ENCODE measurements at places on chromosomes 6 and 20.
A peak's percentile ranks its signal among the peaks of the same experiment; 100 is the strongest.

GRCh38 chr6:113645576-113645970 is 211.6 kb upstream of the MARCKS start:
- H3K27ac ChIP-seq = no peak overlapping the region
- H3K36me3 ChIP-seq = no peaks in the 10 kb centered on the region
- H3K4me1 ChIP-seq = peaks cover 43% of the 10 kb centered on the region

- H3K4me1 ChIP-seq = peaks cover 73% of the 10 kb centered on the region
- no peaks in the 10 kb centered on the region for H3K36me3 ChIP-seq
- H3K27ac ChIP-seq = peak overlapping the region; percentile 47
- no peak for DNase-seq
Observed at GRCh38 chr6:37623666-37624065, 74.0 kb downstream of the MDGA1 start.

DNA sequence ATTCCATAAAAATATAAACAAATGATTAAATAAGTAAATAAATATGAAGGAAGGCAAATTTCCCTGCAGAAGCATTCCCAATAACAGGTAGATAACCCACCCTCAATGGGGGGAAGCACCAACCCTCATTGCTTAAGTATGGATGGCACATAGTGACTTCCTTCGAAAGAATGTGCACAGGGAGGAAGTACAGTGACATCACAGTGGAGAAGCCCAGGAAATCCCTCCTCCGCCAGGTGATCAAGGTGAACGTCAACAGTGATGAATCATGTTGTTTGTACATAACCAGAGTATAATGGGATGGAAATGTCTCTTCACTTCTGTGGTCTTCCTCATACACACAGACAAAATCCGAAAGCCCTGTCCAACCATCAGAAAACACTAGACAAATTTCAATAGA is 267.9 kb downstream of the THBS2 start:
- no peaks in the 10 kb centered on the region for H3K27me3 ChIP-seq
- H3K4me1 ChIP-seq = no peaks in the 10 kb centered on the region
- no peak overlapping the region for H3K27ac ChIP-seq
- H3K4me3 ChIP-seq = no peak overlapping the region

DNA sequence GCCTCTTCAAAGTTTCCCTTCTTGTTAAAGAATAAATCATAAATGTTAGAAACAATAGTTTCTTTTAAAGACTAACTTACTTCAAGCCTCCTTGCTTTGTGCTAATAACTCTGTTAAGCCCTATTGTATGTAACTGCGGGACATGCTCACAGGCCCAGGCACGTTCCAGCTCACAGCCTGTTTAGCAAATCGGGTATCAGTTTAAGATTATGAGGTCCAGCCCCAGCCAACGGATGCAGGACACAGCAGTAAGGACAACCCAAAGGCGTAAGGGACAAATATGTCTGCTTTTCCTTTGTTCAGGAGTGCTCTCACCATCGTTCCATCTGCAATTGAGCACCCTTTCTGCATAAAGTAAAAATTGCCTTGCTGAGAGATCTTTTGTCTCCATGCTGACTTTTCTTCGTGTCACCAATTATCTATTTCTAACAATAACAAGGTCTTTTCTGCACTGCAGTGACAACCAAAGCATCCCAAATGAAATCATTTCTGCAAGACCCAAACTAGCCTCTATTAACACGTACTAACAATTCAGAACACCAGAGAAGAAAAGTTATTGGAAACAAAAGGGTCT is 1.4 kb downstream of the C6orf52 start:
- H3K36me3 ChIP-seq = peaks cover 21% of the 10 kb centered on the region
- peak overlapping the region; percentile 89 for H3K4me3 ChIP-seq
- DNase-seq = no peak
- no peaks in the 10 kb centered on the region for H3K27me3 ChIP-seq
- peaks cover 34% of the 10 kb centered on the region for H3K4me1 ChIP-seq

- no peak overlapping the region for H3K4me3 ChIP-seq
- H3K27ac ChIP-seq = peak overlapping the region; percentile 9
- H3K4me1 ChIP-seq = peaks cover 29% of the 10 kb centered on the region
- peaks cover 5% of the 10 kb centered on the region for H3K36me3 ChIP-seq
- H3K27me3 ChIP-seq = peaks cover 5% of the 10 kb centered on the region
Observed at GRCh38 chr6:27772261-27773001, 139.8 kb downstream of the OR2B2 start.

DNA sequence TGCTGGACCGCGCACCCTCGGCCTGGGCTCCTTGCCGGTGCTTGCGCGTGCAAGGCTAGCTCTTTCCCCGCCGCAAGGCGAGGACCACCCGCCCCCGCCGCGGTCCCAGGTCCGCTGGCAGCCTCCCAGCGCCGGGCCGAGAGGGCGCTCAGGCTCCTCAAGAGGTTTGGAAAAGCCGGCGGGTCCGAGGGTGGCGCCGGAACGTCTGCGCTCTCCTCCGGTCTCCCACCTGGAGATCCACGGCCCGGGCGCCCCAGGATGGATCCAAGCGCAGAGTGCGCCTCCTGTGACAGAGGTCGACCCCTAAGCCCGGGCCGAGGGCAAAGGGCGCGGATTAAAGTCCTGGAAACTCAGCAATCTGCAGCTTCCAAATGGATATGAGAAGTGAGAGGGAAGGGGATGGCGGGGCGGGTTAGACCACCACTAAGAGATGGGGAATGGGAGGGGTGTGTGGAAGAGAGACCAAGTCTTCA is 575 bp upstream of the MICAL1 start:
- peak overlapping the region; percentile 81 for H3K4me3 ChIP-seq
- peaks cover 24% of the 10 kb centered on the region for H3K36me3 ChIP-seq
- H3K4me1 ChIP-seq = peaks cover 77% of the 10 kb centered on the region
- H3K27ac ChIP-seq = peak overlapping the region; percentile 88
- DNase-seq = no peak

- peaks cover 6% of the 10 kb centered on the region for H3K4me1 ChIP-seq
- H3K27me3 ChIP-seq = no peaks in the 10 kb centered on the region
- no peak overlapping the region for H3K27ac ChIP-seq
- no peak overlapping the region for H3K4me3 ChIP-seq
Observed at GRCh38 chr6:134936476-134936875, 13.4 kb downstream of the ALDH8A1 start.

- no peak overlapping the region for H3K27ac ChIP-seq
- DNase-seq = no peak
- H3K36me3 ChIP-seq = no peaks in the 10 kb centered on the region
- H3K27me3 ChIP-seq = peaks cover 17% of the 10 kb centered on the region
- no peak overlapping the region for H3K4me3 ChIP-seq
- no peaks in the 10 kb centered on the region for H3K4me1 ChIP-seq
Observed at GRCh38 chr20:20897145-20897544, 184.7 kb upstream of the RALGAPA2 start.

DNA sequence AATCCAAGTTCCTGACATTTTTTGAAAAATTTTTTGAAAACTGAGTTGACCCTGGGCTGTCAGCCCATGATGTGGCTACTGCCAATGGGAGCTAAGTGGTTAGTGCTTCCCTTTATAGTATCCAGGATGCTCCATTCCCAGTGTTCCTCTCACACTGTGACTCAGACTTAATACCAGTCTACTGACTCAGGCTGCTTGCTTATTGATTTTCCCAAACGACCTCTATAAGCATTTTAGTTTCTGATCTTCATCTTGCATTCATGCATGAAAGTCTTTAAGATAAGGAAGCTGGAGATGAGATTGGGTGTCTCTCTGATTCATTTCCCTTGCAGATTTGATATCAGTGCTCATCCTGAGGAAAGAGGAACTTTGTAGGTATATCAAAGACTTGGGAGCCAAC is 560.0 kb downstream of the TBC1D32 start:
- H3K36me3 ChIP-seq = no peaks in the 10 kb centered on the region
- H3K27ac ChIP-seq = no peak overlapping the region
- no peak for DNase-seq
- H3K4me3 ChIP-seq = no peak overlapping the region

GRCh38 chr6:138824482-138825144 is 28.7 kb downstream of the ECT2L start:
- peaks cover 17% of the 10 kb centered on the region for H3K4me1 ChIP-seq
- no peaks in the 10 kb centered on the region for H3K27me3 ChIP-seq
- H3K27ac ChIP-seq = no peak overlapping the region
- no peak for DNase-seq
- H3K36me3 ChIP-seq = no peaks in the 10 kb centered on the region

GRCh38 chr6:47363736-47364135 is 54.0 kb upstream of the TNFRSF21 start:
- H3K36me3 ChIP-seq = no peaks in the 10 kb centered on the region
- no peak overlapping the region for H3K4me3 ChIP-seq
- no peak overlapping the region for H3K27ac ChIP-seq
- H3K27me3 ChIP-seq = no peaks in the 10 kb centered on the region
- DNase-seq = no peak

- no peaks in the 10 kb centered on the region for H3K36me3 ChIP-seq
- H3K4me3 ChIP-seq = no peak overlapping the region
- H3K4me1 ChIP-seq = peaks cover 2% of the 10 kb centered on the region
- no peak overlapping the region for H3K27ac ChIP-seq
- DNase-seq = no peak
Observed at GRCh38 chr6:6699741-6700367, 111.3 kb downstream of the LY86 start.

GRCh38 chr6:106527979-106528378 is 101.3 kb downstream of the RTN4IP1 start:
- H3K27ac ChIP-seq = peak overlapping the region; percentile 42
- peaks cover 4% of the 10 kb centered on the region for H3K36me3 ChIP-seq
- H3K27me3 ChIP-seq = no peaks in the 10 kb centered on the region

DNA sequence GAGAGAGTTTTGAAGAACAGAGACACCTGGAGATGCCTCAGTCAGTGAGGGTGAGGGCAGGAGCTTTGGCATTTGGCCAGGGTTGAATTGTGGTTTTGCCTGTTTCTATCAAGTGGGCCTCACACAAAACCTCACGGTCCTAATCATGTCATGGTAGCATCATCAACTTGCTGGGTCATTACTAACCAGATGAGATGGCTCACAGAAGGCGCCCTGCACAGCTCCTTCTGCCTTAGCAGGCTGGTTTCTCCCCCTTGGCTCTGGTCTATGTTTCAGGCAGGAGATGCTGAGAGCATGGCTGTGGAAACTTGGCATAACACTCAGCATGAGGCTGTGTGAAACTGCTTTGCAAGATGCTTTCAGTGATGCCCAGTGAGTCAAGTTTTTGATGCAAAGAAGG is 99.3 kb downstream of the LRRC1 start:
- no peaks in the 10 kb centered on the region for H3K27me3 ChIP-seq
- no peaks in the 10 kb centered on the region for H3K4me1 ChIP-seq
- no peak overlapping the region for H3K27ac ChIP-seq
- DNase-seq = peak; percentile 17

DNA sequence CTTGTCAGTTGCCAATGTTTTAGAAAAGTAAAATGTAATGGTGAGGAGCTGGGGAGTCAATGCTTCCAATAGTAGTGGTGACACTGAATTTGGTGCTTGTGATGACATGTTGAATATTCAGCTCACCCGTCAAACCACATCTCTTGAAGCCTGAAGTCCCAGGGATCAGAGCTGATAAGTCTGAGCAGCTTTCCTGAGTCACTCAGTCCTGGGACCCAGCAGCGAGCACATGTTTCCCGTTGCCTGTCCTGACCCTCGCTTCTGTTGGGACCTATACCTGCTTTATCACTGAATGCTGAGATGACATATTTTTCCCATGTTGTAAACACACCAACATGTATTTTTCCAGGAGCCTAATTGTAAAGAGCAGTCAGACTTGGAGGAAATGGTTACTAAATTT is 693.6 kb downstream of the QKI start:
- peaks cover 2% of the 10 kb centered on the region for H3K4me1 ChIP-seq
- H3K27me3 ChIP-seq = peaks cover 30% of the 10 kb centered on the region
- H3K27ac ChIP-seq = no peak overlapping the region
- H3K4me3 ChIP-seq = no peak overlapping the region
- no peak for DNase-seq
- no peaks in the 10 kb centered on the region for H3K36me3 ChIP-seq

- no peak for DNase-seq
- no peak overlapping the region for H3K27ac ChIP-seq
- no peaks in the 10 kb centered on the region for H3K36me3 ChIP-seq
Observed at GRCh38 chr20:7389216-7389615, 551.0 kb downstream of the HAO1 start.

DNA sequence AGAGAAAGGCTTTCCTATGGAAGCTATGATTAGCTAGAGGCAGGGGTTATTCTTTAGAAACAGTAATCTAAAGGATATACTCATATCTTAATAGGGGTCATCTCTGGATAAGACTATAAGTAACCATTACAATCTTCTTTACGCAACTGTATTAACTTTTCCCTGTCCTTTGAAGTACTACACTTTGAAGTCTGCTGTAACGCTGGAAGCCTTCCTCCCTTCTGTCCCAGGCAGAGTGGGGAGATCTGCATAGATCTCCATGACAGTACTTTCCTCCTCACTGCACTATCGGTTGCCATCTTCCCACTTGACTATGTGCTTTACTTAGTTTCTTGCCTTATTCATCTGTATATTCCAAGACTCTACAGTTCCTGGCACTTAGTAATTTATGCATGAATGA is 20.1 kb downstream of the SLC35B3 start:
- no peak overlapping the region for H3K27ac ChIP-seq
- no peak for DNase-seq
- no peaks in the 10 kb centered on the region for H3K4me1 ChIP-seq
- no peak overlapping the region for H3K4me3 ChIP-seq
- peaks cover 19% of the 10 kb centered on the region for H3K36me3 ChIP-seq
- no peaks in the 10 kb centered on the region for H3K27me3 ChIP-seq

DNA sequence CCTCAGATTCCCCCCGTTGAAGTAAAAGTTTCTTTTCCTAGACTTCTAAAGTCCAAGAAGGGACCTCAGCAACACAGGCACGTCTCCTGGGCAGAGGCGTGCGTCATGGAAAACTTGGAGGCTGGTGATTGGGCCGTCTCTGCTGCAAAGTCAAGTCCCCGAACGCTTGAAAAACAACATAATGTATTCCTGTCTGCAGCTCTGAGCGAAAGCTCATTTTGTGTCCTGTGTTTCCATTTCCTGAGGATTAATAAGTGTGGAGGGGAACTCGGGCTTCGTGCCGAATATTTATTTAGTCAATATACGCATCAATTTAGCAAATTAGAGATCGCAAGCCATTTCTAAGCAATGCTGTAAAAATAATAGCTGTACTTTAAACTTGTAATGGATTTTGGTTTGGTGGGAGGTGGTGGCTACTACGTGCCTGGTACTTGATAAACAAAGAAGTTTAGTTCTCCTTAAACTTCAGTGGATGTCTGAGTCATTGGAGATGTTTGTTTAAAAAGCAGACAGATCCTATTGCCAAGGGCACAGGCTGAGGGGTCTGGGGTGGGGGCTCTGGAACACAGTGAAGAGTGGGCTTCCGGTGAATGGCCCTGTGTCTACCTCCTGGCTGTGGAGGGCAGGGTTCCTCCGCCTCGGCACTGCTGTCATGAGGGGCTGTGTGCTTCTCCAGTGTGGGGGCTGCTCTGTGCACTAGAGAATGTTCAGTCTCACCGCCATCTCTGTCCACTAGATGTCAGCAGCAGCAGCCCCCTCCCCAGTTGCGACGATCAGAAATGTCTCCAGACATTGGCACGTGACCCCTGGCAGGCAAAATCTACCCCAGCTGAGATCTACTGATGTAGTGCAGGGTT is 21.8 kb downstream of the PCK1 start:
- no peak overlapping the region for H3K27ac ChIP-seq
- no peak overlapping the region for H3K4me3 ChIP-seq
- H3K27me3 ChIP-seq = peaks cover 63% of the 10 kb centered on the region
- H3K36me3 ChIP-seq = no peaks in the 10 kb centered on the region
- no peaks in the 10 kb centered on the region for H3K4me1 ChIP-seq
